ENCODE measurements at places on chromosomes 6 and 20. TPM values are rescaled to one million over a fixed set of nuclear protein-coding genes. Genes with fewer than 3 reads are reported as not detected.

Gene KCNK5
- 2.4 TPM for total RNA-seq

Gene BTBD9
- 4.5 TPM for total RNA-seq

Gene NOX3
- not detected for total RNA-seq

Gene GRM1
- 0.05 TPM for total RNA-seq

DNA sequence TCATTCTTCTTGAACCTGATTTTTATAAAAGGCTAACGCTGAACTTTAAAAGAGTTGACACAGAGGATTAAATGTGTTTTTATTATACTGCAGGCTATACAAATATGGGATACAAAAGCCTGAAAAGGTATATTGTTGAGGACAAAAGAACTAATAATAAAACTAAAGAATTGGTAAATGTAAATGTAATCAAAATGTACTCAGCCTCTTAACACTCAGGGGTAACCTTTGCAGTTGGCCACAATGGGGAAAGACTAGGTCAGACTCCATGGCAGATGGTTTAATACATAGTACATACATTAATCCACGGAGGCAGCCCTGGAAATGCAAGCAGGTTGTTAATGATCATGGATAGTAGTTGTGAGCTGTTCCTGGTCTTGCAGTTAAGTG, 57.5 kb downstream of the SOBP start:
- no peak for DNase-seq

DNA sequence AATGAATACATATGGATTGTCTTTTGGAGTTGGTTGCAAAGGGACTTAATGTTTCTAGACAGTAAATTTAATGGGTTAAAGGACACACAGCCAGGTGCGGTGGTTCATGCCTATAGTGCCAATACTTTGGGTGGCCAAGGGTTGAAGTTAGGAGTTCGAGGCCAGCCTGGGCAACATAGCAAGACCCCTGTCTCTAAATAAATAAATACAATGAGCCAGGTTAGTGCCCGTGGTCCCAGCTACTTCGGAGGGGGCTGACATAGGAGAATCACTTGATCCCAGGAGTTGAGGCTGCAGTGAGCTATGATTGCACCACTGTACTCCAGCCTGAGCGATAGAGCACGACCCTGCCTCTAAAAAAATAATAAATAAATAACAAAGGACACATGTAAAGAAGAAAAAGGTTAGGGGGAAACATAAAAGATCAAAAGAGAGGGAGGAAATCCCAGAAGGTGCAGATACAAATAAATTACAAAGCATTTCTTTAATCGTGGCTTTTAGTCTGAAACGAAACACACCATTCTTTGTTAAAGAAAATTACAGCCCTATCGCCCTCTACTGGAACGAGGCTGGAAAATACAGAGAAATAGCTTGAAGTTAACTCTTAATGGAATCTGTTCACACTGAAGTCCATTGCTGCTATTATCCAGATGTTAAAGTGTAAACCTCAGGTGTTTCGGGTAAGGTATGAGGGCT, 42.6 kb upstream of the SCML4 start:
- DNase-seq: no peak

GRCh38 chr20:35271073-35271882, 6.6 kb downstream of the MMP24OS start:
- no peak for DNase-seq

DNA sequence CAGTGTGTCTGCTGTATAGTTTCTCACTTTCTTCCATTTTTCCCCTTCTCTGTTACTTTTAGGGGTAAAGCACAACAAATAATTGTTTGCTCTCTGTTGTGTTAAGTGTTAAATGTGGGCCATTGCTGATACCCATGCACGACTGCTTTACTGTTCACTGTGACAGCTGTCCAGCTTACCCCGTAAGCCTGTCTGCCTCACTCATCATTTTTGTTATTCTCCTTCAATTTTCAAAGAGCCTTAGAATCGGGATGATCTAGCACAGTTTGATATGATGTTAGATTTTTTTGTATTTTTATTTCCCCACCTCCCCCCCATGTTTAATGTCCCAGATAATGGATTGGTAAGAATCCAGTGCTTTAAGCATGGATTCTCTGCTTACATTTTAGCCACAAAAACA, 41.2 kb upstream of the MLIP start:
- no peak for DNase-seq

GRCh38 chr6:25280344-25281074, 1.3 kb downstream of the CARMIL1 start:
- no peak for DNase-seq

- no peak for DNase-seq
Measured at GRCh38 chr20:44073011-44073674, 113.8 kb downstream of the JPH2 start.

- no peak for DNase-seq
Measured at GRCh38 chr6:15739353-15739752, 76.5 kb upstream of the DTNBP1 start.

DNA sequence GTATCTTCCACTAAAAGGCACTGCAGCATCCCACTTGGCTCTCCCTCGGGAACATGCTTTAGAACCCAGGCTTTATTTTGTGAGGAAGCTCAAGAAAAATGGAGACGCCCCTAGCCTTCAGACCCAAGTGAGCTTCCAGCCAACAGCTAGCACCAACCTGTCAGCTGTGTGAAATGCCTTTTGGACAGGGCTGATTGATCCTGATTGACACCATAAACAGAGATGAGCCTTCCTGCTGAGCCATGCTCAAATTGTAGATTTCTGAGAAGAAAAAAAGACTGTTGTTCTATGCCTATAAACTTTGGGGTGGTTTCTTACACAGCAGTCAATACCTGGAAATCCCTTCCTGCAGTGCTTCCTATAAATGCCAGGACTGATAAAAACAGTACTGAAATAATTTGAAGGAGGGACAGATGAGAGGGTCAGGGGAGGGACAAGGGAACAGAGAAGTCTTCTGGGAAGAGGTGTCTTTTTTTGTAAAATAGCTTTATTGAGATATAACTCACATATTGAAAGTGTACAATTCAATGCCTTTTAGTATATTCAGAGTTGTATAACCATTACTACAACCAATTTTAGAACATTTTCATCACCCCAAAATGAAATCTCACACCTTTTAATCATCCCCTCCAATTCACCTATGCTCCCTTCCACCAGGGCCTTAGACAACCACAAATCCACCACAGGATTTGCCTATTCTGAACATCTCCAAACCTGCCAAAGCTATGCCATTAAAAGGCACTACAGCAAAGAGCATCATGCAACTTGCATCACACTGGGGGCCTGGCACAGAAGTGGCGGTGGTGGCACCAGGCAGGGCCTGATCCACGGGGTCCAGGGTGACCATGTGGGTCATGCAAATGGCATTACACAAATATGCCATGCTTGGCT, 2.7 kb upstream of the STK4 start:
- DNase-seq: no peak

- no peak for DNase-seq
Measured at GRCh38 chr6:7045331-7045730, 62.4 kb upstream of the RREB1 start.

GRCh38 chr6:148771212-148771601, 24.4 kb downstream of the UST start:
- no peak for DNase-seq

GRCh38 chr6:107564589-107564951, 74.7 kb downstream of the SOBP start:
- no peak for DNase-seq

- DNase-seq: peak; percentile 32
Measured at GRCh38 chr6:133778414-133779130, 110.3 kb upstream of the TCF21 start.

- DNase-seq: no peak
Measured at GRCh38 chr6:2937627-2938003, 33.8 kb downstream of the SERPINB6 start.

DNA sequence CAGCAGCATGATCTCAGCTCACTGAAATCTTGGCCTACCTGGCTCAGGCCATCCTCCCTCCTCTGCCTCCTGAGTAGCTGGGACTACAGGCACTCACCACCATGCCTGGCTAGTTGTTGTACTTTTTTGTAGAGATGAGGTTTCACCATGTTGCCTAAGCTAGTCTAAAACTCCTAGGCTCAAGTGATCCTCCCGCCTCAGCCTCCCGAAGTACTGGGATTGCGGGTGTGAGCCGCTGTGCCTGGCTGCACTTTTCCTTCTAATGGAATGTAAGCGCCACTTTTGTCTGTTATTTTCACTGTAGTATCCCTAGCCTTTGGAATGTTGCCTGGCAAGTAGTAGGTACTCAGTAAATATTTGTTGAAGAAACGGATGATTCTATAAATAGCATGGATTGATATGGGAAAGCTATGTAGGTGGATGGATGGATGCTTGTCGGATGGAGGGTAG, 10.4 kb upstream of the TRIB3 start:
- DNase-seq: no peak

DNA sequence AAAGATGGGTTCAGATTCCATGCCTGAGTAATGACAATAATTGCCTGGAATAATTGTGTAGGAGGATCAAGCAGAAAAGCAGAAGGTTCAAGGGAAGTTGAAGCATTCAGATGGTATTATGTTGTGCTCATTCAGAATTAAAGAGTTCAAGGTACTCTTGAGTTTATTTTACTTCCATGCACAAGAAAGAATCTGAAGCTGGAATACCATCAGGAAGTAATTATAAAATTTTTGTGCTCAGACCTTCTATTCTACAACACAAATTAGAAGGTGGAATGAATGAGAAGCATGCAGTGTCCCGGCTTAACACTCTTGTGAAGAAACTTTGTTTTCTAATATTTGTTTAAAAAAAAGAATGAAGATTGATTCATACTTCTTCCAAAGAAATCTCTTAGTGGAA, 139.4 kb upstream of the ENPP5 start:
- no peak for DNase-seq

DNA sequence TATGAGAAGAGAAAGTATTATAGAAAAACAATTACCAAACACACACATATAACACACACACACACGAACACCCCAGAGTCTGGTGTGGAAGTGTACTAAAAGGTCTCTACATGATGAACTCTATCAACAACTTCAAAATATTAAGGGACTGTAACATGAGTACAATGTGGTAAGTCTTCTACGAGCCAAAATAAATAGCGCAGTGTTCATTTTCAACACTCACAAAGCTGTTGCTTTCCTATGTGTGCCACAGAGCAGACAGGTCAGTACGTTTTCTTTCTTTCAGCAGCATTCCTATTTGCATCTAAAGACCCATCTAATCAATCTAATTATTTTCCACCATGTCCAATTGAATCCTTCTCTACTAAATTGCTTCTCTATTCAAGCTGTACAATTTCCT, 12.1 kb upstream of the CNKSR3 start:
- DNase-seq: no peak

GRCh38 chr6:37429352-37429750, 3.7 kb upstream of the CMTR1 start:
- no peak for DNase-seq

- DNase-seq: peak; percentile 57
Measured at GRCh38 chr6:93423542-93423941, 4.2 kb upstream of the EPHA7 start.

- DNase-seq: no peak
Measured at GRCh38 chr6:5220443-5220842, 40.3 kb downstream of the LYRM4 start.

- no peak for DNase-seq
Measured at GRCh38 chr6:106318851-106319250, 6.7 kb downstream of the ATG5 start.

- no peak for DNase-seq
Measured at GRCh38 chr6:108667993-108668392, 107.3 kb downstream of the FOXO3 start.

DNA sequence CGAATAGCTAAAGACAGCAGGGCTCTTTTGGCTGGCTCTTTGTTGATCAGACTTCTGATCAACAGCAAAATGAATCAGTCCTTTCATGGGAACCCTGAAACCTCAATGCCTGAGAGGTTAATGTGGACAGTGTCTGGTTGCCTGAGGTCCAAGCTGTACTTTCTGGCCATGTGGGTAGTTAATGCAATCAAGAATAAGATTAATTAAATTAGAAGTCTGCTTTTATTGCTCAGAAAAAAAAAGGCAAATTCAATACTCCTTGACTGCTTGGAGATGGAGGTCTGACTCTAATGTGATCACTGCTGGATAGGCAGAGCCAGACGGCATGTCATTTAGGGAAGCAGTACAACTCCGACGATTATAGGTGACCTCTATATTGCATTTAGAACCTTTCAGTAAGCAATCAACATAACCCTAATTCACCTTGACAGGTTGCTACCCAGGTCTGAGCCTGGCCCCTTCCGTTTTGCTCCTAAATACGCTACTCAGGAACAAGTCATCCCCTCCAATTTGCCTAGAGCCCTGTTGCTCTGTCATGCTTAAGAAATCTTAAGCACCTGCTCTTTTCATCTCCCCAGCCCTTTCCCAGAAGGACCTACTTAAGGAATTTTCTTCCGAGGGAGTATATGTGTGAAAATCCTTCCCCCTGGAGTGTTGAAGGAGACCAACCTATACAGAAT, 370.0 kb upstream of the SPTLC3 start:
- DNase-seq: no peak

GRCh38 chr20:55155360-55155759, 680.0 kb downstream of the DOK5 start:
- no peak for DNase-seq

GRCh38 chr6:19602434-19603013, 234.6 kb upstream of the ID4 start:
- no peak for DNase-seq

- DNase-seq: no peak
Measured at GRCh38 chr6:147167576-147168461, 36.4 kb upstream of the STXBP5 start.

DNA sequence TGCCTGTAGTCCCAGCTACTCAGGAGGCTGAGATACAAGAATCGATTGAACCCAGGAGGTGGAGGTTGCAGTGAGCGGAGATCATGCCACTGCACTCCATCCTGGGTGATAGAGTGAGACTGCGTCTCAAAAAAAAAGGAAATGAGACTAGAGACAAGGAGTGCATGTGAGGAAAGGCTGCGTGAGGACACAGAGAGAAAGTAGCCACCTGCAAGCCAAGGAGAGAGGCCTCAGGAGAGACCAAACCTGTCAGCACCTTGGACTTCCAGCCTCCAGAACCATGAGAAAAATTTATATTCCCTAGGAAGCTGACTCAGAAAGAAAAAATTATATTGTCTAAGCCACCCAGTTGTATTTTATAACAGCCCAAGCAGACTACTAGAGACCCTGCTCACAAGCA, 7.4 kb upstream of the BEND3 start:
- DNase-seq: no peak

DNA sequence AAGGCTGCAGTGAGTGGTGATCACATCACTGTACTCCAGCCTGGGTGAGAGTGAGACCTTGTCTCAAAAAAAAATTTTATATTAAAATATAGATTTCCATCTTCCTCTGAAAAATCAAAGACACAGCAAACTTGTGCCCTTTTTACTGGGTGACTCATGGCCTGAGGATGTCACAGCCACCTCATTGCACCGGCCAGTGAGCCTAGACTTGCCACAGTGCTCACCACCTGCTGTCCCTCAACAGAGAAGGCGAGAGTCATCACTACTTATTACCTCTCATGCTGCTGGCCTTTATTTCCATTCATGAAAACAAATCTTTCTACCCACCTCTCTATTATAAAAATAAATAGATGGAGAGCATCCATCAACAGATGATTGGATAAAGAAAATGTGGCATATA, 295.8 kb downstream of the PREX1 start:
- no peak for DNase-seq

All from MG63 (cell line).